ENCODE measurements at places on chromosomes 3 and 15. TPM values are rescaled to one million over a fixed set of nuclear protein-coding genes. Genes with fewer than 3 reads are reported as not detected.

- peak; percentile 87 for DNase-seq
Observed at GRCh38 chr15:67146875-67147381, 81.5 kb downstream of the SMAD3 start.

GRCh38 chr3:129344540-129345220, 66.0 kb downstream of the HMCES start:
- DNase-seq: no peak

GRCh38 chr3:178750639-178751300, 214.5 kb downstream of the KCNMB2 start:
- DNase-seq: no peak

GRCh38 chr3:188264226-188265207, 110.6 kb downstream of the LPP start:
- no peak for DNase-seq

GRCh38 chr3:35383216-35383615, 256.1 kb upstream of the ARPP21 start:
- DNase-seq: no peak

EXOG gene
- 12.2 TPM for total RNA-seq
